ENCODE measurements at places on chromosomes 16 and 17.

DNA sequence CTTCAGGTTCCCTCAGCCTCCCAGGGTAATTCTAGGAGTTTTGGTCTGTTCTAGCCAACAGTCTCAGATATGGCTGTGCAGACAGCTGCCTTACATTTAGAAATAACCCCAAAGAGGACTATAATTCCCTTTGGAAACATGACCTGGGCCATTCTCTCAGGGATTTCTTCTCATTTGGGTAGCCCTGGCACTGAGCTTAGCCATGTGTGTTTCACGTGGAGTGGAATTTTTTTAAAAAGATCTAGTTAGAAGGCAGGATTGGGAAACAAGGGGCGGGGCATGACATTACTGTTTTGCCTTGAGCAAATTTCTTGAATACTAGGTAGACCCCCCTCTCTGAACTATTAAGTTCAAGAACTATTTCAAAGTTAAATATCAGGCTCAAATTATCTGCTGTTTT lies 29.6 kb upstream of the MRC2 start:
- DNase-seq, result no peak

GRCh38 chr17:79922116-79922601 lies 82.9 kb upstream of the CBX4 start:
- no peak for DNase-seq

DNA sequence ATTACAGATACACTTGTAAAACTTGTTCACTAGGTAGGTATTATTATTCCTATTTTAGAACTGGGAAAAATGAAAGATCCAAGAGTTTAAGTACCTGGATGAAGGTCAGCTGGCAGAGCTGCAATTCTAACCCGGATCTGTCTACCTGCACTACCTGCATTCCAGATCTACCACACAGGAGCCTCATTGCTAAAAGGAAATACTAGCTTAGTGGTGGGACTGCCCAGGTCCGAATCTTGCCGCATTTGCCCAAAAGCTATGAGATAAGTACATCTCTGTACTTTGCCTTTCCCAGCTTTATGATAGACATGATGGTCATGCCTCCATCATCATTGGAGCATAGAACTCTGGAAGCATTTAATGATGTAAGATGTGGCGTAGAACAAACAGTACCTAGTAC lies 36.8 kb upstream of the TEKT3 start:
- DNase-seq, result no peak

DNA sequence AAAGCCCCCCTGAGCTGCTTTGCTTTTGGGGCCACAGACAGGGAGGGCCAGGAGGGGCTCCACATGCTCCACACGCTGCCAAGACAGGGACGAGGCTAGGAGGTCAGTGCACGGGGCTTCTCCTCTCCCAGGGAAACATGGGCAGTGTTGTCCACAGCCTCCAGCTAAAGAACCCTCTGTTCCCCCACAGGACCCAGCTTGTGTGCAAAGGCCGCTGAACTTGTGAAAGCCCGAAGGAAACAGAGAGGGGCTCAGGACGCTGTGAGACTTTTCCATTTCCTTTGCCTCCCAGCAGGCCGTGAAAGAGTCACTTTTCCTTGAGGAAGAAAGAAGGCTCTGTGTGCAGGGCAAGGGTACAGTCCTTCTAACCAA lies 9.7 kb downstream of the CDRT4 start:
- no peak for DNase-seq

GRCh38 chr16:21277927-21278706 lies at the start of gene CRYM:
Gene CRYM (minus strand): TSS chr16:21278290. CDS start chr16:21278251, 39 bp downstream.
- DNase-seq, result peak; percentile 63

DNA sequence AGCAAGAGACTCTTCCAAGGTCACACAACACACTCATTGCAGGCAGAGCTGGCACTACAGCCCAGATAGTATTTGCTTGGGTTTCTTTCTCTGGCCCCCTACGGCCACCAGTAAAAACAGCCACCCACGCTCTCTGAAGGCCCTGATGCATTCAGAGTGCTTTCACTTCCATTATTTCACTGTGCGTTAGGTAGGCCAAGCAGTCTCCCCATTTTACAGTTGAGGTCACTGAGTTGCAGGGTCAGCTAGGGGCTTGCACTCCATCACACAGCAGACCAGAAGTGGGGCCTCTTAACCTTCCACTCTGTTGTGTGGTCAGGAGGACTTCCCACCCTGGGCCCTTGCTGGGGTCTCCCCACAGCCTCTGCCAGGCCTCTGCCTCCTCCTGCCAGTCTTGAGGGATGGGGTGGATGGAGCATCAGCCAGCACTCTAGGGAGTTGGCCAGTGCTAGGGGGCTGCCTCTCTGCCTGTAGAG lies 2.5 kb downstream of the TBX21 start:
- no peak for DNase-seq

DNA sequence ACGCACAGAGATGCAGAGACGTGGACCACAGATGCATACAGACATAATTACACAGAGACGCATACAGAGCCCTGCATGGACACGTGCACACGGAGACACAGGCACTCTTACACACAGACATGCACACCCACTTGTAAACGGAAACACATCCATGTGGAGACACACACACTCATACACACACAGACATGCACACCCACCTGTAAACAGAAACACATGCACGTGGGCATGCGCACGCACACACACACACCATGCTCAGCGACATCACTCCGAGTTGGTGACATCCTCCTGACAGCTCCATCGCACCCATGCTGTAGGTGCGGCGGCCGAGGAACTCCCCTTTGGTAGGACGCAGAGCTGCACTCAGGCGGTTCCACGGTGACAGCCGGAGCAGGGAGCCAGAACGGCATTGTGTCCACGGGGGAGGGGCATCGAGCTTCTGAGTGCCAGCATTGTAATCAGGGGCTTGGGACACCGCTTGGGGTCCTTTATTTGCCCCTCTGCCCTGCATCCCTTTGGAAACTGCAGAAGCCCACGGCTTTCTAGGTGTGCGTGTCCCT lies 233.5 kb downstream of the RBFOX3 start:
- no peak for DNase-seq

DNA sequence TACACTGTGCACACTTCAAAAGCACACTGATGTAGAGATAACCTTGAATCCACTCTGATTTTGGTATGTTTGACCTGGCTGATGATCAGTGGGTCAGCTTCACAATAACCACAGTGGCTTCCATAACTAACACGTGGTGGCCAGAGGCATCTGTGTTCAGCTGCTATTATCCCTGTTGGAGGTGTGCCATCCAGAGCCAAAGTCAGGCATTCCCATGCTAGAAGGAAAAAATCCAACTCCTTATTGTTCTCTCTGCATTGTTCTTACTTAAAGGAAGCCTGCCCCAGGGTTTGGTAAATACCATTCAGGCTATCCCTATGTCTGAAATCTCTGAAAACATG lies 127.3 kb upstream of the MON1B start:
- DNase-seq, result no peak

Data from SW480 (cell line).